K562 (cell line): ENCODE measurements at places on chromosomes 4 and X. TPM values are rescaled to one million over a fixed set of nuclear protein-coding genes. Genes with fewer than 3 reads are reported as not detected.

DNA sequence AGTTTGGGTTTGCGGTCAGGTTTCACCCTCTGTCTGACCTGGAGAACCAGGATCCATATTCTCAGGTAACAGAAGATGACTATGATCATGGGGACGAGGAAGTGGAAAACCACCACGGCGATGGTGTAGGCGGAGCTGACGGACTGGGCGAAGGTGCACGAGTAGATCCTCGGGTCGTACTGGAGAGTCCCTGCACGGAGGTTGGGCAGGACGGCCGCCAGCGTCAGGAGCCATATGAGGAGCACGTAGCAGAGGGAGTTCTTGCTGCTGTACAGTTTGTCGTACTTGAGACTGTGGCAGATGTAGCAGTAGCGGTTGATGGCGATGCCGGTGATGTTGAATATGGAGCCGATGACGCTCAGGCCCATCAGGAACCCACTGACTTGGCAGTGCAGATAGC is 21.3 kb downstream of the MTNR1A start:
- peaks cover 4% of the 10 kb centered on the region; the same call in 1 of the 2 replicates for H3K4me1 ChIP-seq
- no peak overlapping the region for H3K27ac ChIP-seq
- DNase-seq: no peak
- H3K4me3 ChIP-seq: no peak overlapping the region
- H3K36me3 ChIP-seq: no peaks in the 10 kb centered on the region

DNA sequence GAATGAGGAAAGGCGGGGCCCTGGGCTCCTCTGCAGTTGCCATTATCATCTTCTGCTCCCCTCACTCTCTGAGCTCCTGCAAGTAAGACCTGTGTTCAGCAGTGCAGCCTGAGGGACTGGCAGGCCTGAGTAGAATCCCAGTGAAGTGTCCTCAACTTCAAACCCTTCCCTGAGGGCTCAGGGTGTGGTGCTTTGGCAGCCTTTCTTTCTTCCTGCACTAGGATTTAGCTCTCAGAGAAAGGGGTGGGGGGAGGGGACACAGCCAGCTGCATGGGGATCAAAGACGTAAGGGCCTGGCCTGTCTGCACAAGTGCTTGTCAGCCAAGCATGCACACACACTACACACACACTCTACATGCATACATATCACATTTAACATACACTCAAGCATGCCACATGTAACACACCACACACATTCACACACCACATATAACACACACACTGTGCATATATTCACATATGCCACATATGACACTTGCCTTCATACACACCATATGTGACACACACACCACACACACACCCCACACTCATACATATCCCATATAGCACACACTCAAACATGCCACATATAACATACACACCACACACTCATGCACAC is 223.4 kb upstream of the RPL34 start:
- DNase-seq: no peak
- H3K27ac ChIP-seq: no peak overlapping the region
- no peak overlapping the region for H3K4me3 ChIP-seq
- no peaks in the 10 kb centered on the region for H3K36me3 ChIP-seq

- no peak for DNase-seq
- H3K27me3 ChIP-seq: peaks cover 9% of the 10 kb centered on the region; the same call in 2 of the 3 replicates
- no peaks in the 10 kb centered on the region for H3K36me3 ChIP-seq
- no peak overlapping the region for H3K4me3 ChIP-seq
- H3K27ac ChIP-seq: no peak overlapping the region
Observed at GRCh38 chr4:7263166-7263565, 70.8 kb downstream of the SORCS2 start.

GRCh38 chr4:185559915-185560281 is 24.6 kb upstream of the PDLIM3 start:
- H3K4me3 ChIP-seq: no peak overlapping the region
- no peaks in the 10 kb centered on the region for H3K36me3 ChIP-seq
- H3K4me1 ChIP-seq: peaks cover 4% of the 10 kb centered on the region

GRCh38 chr4:67785528-67785927 is 31.3 kb upstream of the GNRHR start:
- H3K27me3 ChIP-seq: no peaks in the 10 kb centered on the region
- DNase-seq: no peak
- H3K27ac ChIP-seq: no peak overlapping the region
- H3K4me3 ChIP-seq: no peak overlapping the region

- no peaks in the 10 kb centered on the region for H3K36me3 ChIP-seq
- H3K4me3 ChIP-seq: no peak overlapping the region
- H3K4me1 ChIP-seq: no peaks in the 10 kb centered on the region
- no peak for DNase-seq
- H3K27me3 ChIP-seq: no peaks in the 10 kb centered on the region
- no peak overlapping the region for H3K27ac ChIP-seq
Observed at GRCh38 chrX:20361890-20362262, 95.2 kb upstream of the RPS6KA3 start.

DNA sequence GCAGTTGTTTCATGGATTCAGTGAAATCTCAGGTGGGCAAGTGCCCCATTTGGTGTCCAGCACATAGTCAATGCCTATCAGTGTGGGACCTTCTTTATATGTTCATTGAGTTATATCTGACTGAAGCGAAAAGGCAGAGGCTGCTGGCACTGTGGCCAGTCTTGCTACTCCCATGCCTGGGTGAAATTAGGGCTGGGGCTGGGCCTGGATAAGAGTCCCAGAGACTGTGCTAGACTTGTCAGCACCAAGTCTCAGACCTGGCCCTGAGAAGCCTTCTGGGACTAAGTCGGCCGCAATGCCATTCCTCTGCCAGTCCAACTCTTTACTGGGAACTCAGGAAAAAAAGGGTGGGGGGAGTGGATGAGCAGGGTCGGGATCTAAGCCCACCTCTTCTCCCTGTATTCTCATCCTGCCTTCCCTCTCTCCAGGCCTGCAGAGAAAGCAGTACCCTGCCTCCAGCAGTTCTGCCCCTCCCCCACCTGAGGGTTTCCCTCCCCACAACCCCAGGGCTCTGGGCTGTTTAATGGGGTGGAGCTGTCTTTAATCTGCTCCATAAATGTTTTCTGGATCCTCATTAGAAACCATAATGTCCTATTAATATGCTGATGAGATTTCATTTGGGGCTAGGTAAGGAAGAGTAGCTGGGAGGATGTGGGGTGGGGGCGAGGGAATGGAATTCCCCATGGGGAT is 153.5 kb upstream of the PJA1 start:
- no peak for DNase-seq
- H3K36me3 ChIP-seq: no peaks in the 10 kb centered on the region
- H3K27ac ChIP-seq: no peak overlapping the region
- no peaks in the 10 kb centered on the region for H3K27me3 ChIP-seq
- no peak overlapping the region for H3K4me3 ChIP-seq

The PRR32 gene
- total RNA-seq: not detected in 2 replicates
